NCI-H1105 (cell line): ENCODE measurements at places on chromosomes 7 and 10.

DNA sequence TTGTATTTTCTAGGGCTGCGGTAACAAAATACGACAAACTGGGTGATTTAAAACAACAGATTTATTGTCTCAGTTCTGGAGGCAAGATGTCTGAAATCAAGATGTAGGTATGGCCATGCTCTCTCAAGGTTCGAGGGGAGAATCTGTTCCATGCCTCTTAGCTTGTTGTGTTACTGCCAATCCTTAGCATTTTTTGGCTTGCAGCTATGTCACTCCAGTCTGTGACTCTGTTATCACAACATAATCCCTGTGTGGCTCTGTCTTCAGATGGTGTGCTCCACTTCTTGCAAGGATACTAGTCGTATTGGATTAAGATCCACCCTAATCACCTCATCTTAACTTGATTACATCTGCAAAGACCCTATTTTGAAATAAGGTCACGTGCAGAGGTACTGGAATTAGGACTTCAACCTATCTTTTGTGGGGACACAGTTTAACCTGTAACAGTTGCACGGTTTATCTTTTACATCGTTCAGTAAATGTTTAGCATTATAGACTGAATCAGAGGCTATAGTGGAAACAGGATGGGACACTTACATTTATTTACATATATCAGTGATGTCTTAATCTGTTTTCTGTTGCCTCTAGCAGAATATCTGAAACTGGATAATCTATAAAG is 3.1 kb downstream of the C1GALT1 start:
- DNase-seq = no peak

DNA sequence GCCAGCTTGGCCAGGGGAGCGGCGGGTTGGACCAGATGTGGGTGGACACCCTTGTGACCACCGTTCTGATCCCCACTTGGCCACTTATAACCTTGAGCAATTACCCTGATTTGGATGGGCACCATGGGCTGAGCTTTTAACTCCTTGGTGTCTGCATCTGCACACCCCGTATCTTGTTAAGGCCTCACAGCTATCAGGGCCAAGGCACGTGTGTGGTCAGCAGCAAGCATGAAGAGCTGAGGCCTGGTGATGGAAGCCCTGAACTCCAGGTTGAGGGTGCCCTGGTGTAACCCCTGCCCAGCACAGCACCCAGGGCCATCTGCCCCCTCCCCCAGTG is 89.2 kb downstream of the ZMIZ1 start:
- no peak for DNase-seq

DNA sequence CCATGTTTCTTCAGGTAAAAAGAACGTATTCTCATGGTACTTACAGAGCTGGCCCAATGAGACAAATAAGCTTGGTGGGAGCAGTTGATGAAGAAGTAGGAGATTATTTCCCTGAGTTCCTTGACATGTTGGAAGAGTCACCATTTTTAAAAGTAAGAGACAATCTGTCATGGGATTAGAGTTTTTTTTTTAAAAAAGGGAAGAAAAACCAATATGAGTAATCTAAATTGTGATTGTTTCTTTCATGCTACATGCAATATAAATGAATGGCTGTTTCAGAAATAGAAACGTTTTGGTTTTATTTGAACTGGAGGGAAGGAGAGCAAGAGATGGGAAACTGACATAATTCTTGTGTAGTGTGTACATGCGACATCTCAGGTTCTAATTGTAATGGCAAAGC is 32.8 kb downstream of the TMEM60 start:
- no peak for DNase-seq

GRCh38 chr10:94012834-94013233 is 19.1 kb downstream of the PLCE1 start:
- no peak for DNase-seq

GRCh38 chr10:112242769-112243168 is 40.4 kb upstream of the TECTB start:
- DNase-seq = no peak

- no peak for DNase-seq
Measured at GRCh38 chr7:27952456-27953285, 212.7 kb downstream of the TAX1BP1 start.

DNA sequence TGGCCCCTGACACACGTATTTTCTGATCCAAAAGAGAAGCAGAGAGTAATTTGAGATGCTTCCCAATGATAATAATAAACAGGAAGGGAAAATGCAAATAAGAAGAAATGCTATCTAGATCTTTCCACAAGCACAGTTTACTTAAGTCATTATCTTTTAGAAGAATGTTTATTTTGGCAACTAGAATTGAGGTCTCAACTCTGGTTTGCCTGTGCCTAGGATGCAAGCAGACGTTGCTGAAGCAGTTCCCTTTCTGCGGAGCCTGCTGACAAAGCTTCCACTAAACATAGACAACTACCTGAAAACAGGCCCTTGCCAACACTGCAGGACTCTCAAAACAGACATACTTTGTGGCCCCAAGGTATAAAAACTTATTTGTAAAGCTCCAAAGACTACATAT is 315.8 kb upstream of the POM121L12 start:
- peak; percentile 11 for DNase-seq

DNA sequence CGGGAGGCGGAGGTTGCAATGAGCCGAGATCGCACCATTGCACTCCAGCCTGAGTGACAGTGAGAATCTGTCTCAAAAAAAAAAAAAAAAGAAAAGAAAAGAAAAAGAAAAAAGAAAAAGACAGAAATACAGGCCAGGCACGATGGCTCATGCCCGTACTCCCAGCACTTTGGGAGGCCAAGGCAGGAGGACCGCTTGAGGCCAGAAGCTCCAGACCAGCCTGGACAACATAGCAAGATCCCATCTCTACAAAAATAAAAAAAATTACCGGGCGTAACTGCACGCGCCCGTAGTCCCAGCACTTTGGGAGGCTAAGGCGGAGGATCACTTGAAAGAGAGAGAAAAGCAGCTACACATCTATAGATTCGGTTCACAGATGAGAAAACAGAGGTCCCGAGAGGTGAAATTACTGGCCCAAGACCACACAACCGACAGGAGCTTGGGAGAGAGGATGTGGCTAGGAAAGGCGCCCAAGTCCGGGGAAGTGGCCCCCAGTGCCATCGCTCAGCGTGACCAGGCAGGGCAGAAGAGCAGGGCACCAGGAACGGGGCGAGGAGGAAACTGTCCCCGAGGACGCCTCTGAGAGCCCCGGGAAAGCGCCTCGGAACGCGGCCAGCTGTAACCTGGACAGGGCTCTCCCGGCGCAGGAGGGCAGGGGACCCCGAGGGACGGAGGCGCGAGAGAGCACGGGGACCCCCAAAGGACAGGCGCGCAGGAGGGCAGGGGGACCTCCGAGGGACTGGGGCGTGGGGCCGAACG is 612 bp downstream of the SNX8 start:
- no peak for DNase-seq

GRCh38 chr7:19106241-19107080 is 11.0 kb downstream of the TWIST1 start:
- no peak for DNase-seq

- no peak for DNase-seq
Measured at GRCh38 chr7:123157606-123158005, 42.2 kb downstream of the SLC13A1 start.

- no peak for DNase-seq
Measured at GRCh38 chr7:130897515-130898419, 163.8 kb upstream of the KLF14 start.

GRCh38 chr7:106016331-106016730 is 53.3 kb downstream of the CDHR3 start:
- no peak for DNase-seq

DNA sequence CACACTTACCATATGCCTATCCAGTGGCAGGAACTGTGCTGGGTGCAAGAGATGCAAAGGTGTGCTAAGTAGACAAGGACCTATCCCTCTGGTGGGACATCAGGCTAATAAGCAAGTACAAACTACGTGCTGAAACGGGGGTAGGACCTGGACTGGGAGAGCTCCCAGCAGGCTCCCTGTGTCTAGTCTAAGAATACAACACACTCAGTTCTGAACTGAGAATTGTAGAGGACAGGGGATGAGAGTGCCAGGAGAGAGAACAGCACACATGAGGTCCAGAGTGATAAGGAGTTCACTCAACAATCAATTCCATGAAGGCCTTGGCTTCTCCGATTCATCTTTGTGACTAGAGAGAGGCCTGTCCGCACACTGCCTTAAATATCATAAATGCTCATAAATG is 253.7 kb downstream of the ELMO1 start:
- no peak for DNase-seq

- no peak for DNase-seq
Measured at GRCh38 chr7:128915271-128915819, 4.8 kb upstream of the KCP start.

DNA sequence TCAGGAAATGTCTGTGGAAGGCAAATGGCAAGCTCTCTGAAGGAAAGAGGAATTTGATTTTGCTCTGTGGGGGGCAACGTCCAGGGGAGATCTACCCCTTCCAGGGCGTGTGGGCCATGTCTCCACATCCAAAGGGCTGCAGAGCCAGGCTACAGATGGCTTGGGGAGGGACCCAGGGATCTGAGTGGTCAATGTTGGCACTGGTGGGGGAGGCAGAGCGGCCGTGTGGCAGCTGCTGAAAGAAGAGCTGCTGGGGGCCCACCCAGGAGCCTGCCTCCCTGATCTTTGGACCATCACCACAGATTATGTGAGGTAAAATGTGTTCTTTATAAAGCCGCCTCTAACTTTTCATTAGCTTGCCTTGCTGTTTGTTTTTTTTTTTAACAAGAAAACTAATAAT is 144.1 kb downstream of the HERPUD2 start:
- DNase-seq = no peak

GRCh38 chr10:74628136-74628535 is 198.3 kb upstream of the KAT6B start:
- DNase-seq = no peak

- peak; percentile 5 for DNase-seq
Measured at GRCh38 chr7:114130866-114131265, 212.1 kb upstream of the PPP1R3A start.

GRCh38 chr7:75033064-75033463 is 40.5 kb downstream of the RCC1L start:
- DNase-seq = no peak

DNA sequence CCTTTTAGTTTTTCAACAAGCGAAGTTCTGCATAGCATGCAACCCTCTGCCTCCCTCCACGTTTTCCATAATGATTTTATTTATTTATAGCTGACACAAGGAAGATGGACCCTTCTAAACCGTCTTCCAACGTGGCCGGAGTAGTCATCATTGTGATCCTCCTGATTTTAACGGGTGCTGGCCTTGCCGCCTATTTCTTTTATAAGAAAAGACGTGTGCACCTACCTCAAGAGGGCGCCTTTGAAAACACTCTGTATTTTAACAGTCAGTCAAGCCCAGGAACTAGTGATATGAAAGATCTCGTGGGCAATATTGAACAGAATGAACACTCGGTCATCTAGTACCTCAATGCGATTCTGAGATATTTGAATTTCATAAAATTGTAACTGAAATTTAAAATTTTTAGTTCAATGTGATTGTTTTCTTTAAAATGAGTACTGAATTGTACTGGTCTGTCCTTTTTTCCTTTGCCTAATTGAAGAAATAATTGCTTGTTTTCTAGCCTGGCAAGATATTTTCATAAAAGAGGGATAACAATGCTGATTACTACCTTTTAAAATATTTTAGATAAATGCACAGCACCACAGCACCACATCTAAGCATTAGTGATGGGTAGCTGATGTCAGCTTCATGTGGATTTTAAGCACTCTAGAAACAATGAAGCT is 41.5 kb upstream of the SLC39A12 start:
- no peak for DNase-seq

- DNase-seq = no peak
Measured at GRCh38 chr7:150803161-150803860, 2.7 kb downstream of the TMEM176A start.

GRCh38 chr10:126646110-126646509 is 24.4 kb downstream of the C10orf90 start:
- DNase-seq = no peak

DNA sequence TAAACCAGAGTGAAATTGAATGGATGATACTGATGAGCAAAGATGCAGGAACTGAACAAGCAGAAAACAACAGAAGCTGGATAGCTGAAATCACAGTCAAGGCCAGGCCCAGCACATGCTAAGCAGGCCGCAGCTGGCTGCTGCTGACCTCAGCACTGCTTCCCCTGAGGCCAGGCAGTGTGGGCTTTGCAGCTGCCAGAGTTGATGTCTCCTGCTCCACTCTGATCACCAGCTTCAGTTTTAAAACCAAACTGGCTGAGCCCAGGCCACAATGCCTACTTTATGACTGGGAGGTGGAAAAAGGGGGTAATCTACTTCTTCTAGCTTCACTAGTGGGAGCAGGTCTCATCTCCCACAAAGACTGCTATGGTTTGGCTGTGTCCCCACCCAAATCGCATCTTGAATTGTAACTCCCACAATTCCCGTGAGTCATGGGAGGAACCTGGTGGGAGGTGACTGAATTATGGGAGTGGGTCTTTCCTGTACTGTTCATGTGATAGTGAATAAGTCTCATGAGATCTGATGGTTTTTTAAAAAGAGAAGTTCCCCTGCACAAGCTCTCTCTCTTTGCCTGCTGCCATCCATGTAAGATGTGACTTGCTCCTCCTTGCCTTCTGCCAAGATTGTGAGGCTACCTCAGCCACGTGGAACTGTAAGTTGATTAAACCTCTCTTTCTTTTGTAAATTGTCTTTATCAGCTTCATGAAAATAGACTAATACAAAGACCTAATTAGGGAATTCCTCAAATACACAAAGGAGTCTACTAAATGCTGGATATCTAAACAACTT is 136.4 kb upstream of the ITGB1 start:
- no peak for DNase-seq

GRCh38 chr10:124346831-124347230 is 71.9 kb downstream of the OAT start:
- DNase-seq = no peak

DNA sequence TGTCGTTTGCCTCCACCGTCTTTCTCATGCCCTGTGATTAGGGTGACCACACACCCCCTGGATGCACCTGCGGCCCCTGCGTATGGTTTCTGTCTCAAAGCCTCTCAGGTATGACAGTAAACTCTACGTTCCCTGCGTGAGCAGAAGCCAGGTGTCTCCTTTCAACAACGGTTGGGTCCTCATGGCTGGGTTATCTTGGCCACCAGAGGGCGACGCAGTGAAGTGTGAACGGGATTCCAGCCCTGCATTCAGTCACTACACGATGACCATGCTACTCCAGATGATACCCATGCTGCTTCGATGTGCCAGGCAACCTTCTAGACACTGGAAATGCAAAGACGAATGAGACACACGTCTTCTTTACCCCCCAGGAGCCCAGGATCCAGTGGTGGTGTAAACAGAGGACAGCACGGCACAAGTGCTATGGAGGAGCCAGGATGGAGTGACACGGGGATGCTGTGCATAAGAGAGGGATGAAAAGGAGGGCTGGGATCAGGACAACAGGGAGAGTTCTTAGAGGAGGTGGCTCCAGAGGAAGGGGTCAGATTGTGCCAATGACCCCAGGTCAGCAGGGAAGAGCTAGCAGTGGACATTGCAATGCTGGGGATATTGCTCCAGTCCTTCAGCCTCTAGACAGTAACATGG is 228.1 kb upstream of the PFKP start:
- DNase-seq = no peak

DNA sequence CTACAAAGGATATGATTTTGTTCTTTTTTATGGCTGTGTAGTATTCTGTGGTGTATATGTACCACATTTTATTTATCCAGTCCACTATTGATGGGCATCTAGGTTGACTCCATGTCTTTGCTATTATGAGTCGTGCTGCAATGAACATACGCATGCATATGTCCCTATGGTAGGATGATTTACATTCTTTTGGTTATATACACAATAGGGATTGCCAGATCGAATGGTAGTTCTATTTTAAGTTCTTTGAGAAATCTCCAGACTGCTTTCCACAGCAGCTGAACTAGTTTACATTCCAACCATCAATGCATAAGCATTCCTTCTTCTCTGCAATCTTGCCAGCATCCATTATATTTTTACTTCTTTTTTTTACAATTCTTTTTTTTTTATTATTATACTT is 35.6 kb upstream of the FAM13C start:
- DNase-seq = no peak

- no peak for DNase-seq
Measured at GRCh38 chr7:34236839-34237492, 331.6 kb downstream of the BMPER start.
